ENCODE measurements at places on chromosomes 12 and 14.

GRCh38 chr14:67998834-67999233, 179.3 kb downstream of the RAD51B start:
- DNase-seq, result no peak

DNA sequence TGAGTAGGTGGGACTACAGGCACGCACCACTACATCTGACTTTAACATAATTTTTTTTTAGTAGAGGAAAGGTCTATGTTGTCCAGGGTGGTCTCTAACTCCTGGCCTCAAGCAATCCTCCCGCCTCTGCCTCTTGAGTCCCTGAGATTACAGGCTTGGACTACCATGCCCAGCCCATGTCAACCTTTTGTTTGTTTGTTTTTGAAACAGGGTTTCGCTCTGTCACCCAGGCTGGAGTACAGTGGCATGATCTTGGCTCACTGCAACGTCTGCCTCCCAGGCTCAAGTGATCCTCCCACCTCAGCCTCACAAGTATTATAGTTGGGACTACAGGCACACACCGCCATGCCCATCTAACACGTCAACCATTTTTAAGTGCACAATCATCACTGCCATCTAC, 29.2 kb downstream of the PITPNM2 start:
- DNase-seq, result no peak

DNA sequence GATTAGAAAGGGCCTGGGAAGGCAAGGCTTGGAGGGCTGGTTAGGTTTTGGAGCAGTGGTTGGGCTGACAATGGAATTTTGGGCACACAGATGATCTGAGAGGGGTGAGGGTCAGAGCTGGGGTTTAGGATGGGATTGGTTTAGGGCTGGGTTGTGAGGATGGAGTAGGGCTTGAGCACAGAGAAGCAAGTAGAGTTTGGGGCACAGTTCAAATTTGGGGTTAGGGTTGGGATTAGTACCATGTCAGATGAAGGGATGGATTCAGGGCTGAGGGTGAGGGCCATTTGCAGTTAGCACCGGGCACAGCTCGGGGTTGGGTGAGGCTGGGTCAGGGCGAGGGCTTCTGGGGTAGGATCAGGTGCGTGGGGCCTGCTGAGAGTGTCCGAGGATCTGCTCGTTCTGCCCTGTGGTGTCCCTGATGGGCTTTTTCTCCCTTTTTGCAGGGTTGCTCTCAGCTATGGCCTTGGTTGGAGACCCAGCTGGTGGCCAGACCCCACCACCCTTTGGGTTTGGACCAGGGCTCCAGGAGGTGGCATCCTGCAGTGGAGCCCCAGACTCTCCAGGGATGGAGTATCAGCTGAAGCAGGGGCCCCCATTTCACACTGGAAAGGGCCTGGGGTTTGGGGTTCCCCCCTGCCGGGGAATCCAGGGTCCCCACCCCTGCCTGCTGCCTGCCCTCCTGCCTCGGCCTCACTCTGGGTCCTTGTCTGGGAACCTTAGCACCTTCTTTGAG, 45.6 kb downstream of the KRT80 start:
- DNase-seq, result no peak

GRCh38 chr14:35088514-35088913, 33.3 kb downstream of the PPP2R3C start:
- DNase-seq, result no peak

GRCh38 chr12:21877293-21877982, 63.8 kb downstream of the ABCC9 start:
- DNase-seq, result no peak

DNA sequence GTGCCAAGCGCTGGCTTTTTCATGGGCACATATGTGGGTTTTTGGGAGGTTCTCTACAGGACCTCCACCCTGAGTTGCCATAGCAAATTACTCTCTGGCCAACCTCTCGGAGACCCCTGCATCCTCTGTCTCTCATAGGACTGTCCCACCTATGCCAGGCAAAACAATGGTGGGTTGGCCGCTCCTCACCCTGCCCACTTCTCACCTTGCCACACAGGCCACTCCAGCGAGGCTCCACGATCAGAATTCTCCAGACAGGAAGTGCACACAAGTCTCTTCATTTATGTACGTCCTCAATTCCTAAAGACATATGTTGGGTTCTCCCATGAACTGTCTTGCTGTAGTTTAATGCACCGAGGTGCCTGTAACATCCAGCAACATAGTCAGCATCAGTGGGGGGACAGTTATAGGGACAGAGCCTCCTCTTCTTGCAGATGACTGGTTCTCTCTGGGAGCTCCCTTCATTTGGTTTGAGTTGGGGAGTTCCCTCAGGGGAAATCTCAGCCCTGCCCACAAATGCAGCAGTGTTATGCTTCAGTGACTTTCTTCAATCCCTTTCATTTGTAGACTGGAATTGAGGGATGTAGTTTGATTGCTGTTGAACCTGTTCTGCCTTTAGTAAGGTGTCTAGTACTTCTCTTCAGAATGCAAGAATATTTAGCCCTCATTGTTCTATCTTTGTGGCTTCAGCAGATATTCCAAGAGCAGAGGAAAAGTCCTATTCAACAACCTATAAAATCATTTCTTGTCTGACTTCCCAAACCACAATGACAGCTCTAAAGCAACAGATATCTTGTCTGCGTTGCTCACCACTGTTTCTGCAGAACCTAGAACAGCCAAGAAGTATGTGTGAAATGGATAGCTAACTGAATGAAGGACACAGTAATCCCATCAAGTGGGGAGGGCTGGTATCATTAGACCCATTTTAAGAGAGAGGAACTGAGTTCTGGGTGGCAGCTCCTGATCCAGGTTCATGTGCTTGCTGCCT, 2.8 kb upstream of the LTBP2 start:
- no peak for DNase-seq

All from activated T-helper 1 cell treated with anti-CD3 and anti-CD28 coated beads, Interleukin-12 subunit alpha, Interleukin-12 subunit beta, Interleukin-2, Interleukin-4 antibody, amounts not matched to agents 30 ng/mL and 10 ng/mL and 1 ng/mL, durations not matched to agents 14 hours and 24 hours and 36 hours (primary cell).